ENCODE measurements at places on chromosomes 1 and 21.

DNA sequence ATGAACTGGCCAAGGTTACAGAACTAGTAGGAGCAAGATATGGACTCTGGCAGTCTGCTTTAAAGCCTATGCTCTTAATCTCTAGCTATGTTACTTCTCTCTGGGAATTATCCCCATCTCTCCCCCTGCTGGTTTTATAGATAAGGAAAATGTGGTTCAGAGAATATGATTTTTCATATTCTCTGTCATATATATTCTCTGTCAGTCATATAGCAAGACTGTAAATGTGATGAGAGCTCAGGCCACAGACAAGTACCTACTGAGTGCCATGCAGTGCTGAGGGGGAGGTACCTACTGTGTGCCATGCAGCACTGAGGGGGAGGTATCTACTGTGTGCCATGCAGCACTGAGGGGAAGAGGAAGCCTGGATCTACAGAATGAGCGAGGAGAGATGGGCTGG lies 220.3 kb upstream of the FGGY start:
- no peak overlapping the region for H3K27ac ChIP-seq
- no peak for DNase-seq
- no peaks in the 10 kb centered on the region for H3K36me3 ChIP-seq
- no peaks in the 10 kb centered on the region for H3K27me3 ChIP-seq

DNA sequence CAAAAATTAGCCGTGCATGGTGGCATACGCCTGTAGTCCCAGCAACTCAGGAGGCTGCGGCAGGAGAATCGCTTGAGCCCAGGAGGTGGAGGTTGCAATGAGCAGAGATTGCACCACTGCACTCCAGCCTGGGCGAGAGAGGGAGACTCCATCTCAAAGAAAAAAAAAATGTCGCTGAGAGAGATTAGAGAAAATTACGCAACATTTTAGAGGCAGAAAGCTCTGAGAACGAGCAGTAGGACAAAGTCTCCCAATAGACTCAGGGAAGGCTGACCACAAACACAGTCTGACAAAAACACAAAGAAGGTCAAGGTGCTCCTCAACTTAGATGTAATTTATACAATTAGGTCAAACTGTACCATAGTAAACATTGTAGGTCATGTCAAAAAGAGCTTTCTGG lies 367.6 kb upstream of the ZRANB2 start:
- H3K27me3 ChIP-seq: no peaks in the 10 kb centered on the region
- no peak overlapping the region for H3K27ac ChIP-seq
- no peaks in the 10 kb centered on the region for H3K4me1 ChIP-seq
- no peak overlapping the region for H3K4me3 ChIP-seq
- no peaks in the 10 kb centered on the region for H3K36me3 ChIP-seq
- DNase-seq: no peak

DNA sequence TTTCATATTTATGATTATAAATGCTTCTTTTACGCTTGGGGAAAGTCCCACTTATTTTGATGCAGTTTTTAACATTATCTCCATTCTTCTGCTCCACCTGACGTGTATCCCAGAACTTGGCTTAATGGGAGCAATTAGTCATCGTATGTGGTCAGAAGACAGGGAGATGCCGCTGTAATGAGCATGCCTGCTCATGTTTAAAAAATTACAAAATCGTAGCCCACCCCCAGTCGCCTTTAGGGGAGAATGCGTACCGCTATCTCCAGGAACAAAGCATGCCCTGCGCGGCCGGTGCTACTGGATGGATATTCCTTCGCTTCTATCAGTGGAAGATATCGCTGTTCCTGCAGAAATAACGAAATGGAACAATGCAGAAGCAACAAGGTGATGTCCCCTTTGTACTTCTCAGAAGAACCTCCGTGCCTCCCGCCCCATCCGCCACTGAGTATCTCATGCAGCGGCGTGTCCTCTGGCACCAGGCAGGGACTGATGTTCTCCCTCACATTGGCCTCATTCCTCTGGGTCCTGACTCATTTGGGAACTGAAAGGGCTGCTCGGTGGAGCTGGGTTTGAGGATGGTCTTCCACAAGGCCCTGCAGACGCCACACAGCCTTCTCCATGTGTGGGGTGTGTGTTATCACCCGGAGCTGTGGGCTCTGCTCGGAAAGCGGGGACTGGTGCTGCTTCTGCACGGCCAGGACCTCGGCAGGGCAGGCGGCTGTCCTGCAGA lies 116.3 kb upstream of the COL6A1 start:
- H3K27me3 ChIP-seq: no peaks in the 10 kb centered on the region
- no peaks in the 10 kb centered on the region for H3K36me3 ChIP-seq
- H3K27ac ChIP-seq: no peak overlapping the region
- DNase-seq: no peak
- H3K4me3 ChIP-seq: no peak overlapping the region

DNA sequence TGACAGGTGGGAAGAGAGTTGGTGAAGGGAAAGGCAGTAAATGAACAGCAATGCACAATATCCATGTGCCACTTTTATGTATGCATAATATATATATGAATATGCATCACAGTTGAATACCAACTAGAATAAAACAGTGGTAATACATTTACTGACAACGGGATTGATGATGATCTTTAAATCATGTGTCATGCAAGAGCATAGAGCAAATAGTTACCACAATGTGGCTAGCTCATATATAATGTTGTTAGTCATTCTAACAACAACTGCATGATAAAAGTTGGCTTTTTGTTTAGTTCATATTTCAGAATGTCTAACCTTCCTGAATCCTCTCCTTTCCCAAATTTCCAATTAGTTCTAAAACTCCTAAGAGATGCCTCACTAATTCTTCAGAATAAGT lies 46.4 kb downstream of the GORAB start:
- no peak overlapping the region for H3K4me3 ChIP-seq
- no peaks in the 10 kb centered on the region for H3K27me3 ChIP-seq
- no peak for DNase-seq
- no peaks in the 10 kb centered on the region for H3K36me3 ChIP-seq
- H3K4me1 ChIP-seq: no peaks in the 10 kb centered on the region

- H3K27ac ChIP-seq: peak overlapping the region; percentile 81
- no peaks in the 10 kb centered on the region for H3K36me3 ChIP-seq
- H3K4me3 ChIP-seq: no peak overlapping the region
- H3K4me1 ChIP-seq: peaks cover 60% of the 10 kb centered on the region
- DNase-seq: peak; percentile 60
- no peaks in the 10 kb centered on the region for H3K27me3 ChIP-seq
Observed at GRCh38 chr1:178934546-178934945, 63.7 kb upstream of the ANGPTL1 start.

DNA sequence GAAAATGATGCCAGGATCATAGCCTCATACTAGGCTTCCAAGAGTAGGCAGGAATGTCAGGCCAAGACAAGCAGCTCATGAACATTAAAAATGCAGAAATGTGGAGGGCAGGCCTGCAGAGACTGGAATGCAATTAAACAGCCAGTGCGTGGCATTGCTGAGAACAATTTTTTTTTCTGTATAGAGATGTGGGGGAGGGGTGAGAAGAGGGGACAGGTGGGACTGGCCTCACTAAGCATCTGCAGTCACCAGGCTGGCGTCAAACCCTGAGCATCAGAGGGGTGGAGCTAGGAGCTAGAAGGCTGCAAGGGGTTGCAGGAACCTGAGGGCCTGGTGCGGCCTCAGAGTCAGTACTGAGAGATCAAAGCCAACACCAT lies 114.1 kb downstream of the TNR start:
- H3K4me1 ChIP-seq: no peaks in the 10 kb centered on the region
- no peaks in the 10 kb centered on the region for H3K27me3 ChIP-seq
- H3K27ac ChIP-seq: no peak overlapping the region
- H3K36me3 ChIP-seq: no peaks in the 10 kb centered on the region

Measured in esophagus muscularis mucosa (tissue), 4 donors.